Hematopoietic multipotent progenitor cell treated with erythropoietin and hydrocortisone succinate and interleukin-3 and kit ligand, for 8 days (in vitro differentiated cells): ENCODE measurements at places on chromosomes 7 and 10.

DNA sequence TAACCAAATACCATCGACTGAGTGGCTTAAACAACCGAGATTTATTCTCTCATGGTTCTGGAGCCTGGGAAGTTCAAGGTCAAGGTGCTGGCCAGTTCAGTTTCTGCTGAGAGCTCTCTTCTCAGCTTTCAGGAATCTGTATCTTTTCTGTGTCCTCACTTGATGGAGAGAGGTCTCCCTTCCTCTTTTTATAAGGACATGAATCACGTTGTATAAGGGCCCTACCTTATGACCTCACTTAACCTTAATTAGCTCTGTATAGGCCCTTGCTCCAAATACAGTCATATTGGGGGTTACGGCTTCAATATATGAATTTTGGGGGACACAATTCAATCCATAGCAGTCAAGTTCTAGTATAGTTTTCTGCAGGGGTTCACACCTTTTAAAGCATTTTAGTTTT is 135.2 kb upstream of the ADO start:
- no peak for DNase-seq

- DNase-seq: no peak
Measured at GRCh38 chr7:101804967-101805366, 12.5 kb upstream of the CUX1 start.

- DNase-seq: no peak
Measured at GRCh38 chr10:88920198-88920597, 32.4 kb downstream of the ACTA2 start.

GRCh38 chr10:1360011-1360557 is 303.9 kb downstream of the WDR37 start:
- DNase-seq: no peak

DNA sequence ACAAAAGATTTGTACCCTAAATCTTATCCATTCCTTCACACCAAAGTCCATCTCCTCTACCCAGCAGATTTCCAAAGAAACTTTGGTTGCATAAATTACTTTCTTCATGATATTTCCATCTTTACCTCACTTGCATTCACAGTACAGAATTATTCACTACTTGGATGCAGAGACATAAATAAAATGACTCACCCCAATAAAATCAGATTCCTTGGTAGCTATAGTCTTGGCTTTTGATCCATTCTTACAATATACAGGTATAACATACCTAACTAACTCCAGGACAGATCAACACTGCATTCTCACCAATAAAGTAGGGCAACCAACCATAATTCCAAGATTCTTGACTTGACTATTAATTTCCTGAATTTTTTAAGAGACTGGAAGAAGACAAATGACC is 815.1 kb downstream of the MAGI2 start:
- no peak for DNase-seq

- no peak for DNase-seq
Measured at GRCh38 chr10:132441818-132442524, 45.0 kb downstream of the PWWP2B start.

GRCh38 chr7:116211913-116212596 is 1.7 kb downstream of the TES start:
- DNase-seq: no peak

DNA sequence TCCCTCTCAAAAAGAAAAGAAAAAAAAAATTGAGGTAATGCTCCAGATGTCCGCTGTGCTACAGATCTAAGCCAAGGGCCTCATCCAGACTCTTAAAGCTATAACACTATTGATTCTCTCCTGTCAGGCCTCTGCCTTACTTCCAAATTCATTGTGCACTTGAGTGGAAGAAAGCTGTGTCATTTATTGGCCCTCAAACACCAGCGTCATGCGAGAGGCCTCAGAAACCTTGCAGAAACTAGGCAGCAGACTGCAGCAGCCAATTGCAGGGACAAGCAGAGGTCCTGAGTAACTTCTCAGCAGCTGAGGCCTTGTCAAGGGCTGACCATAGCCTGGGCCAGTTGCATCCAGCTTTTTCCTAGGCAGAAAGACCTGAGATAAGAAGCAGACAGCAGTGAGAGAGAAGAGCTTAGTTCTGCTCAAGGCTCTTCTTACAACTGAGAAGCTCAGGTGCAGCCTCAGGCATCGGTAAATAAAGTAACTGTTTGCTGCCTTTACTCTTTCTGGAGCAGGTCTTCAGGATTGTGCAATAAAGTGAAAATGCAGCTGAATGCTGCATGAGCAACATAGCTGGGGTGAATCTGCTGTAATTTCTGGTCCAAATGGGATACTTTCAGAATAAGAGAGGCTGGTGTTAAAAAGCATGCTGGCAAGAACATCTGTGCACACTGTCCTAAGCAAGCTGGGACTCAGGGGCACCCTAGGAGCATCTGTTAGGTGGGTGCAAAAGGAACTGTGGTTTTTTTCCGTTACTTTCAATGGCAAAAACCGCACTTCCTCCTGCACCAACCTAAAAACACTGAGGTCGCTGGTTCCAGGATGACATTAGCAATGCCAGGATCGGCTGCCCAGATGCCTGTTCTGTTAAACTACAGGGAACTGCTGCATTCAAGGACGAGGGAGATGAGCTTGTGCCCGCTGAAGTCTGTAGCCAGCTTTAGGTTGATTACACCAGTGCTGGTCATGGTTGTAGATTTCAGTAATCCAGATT is 181.8 kb upstream of the PFKP start:
- DNase-seq: no peak

GRCh38 chr10:62199584-62199983 is 69.1 kb downstream of the RTKN2 start:
- DNase-seq: no peak

DNA sequence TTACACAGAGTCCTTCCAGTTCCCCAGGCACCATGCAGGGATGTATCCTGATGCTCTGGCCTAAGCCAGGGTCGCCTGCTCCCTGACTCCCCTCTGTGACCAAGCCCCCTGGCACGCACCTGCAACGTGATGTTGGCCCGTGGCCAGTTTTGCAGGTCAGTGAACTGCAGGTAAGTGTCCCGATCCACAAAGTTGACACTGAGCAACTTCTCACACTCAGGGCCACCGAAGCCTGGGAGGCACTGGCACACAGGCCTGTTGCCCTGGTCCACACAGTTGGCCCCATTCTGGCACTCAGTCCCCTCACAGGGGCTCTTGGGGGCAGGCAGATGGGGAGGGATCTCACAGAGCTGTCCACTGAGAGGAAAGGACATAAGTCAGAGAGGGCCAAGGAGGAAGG is 174.3 kb downstream of the LCOR start:
- DNase-seq: no peak

- no peak for DNase-seq
Measured at GRCh38 chr10:129548600-129548999, 81.6 kb downstream of the MGMT start.

DNA sequence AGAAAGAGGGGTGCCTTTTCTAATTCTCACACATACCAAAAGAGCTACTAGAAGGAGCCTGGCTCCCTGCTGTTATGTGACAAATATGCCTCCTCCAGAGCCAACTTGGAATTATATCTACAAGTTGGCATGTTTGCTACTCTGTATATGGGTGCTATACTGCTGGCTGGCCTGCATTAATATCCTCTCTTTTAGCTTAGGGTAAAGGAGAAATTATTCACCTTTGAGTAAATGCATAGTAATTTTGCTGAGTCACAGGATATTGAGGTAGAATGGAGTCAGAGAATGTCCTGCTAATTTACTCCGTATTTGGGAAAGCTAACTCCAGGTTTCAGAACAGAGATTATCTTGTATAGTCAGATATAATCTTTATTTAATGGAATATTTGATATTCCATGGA is 24.2 kb upstream of the LIPN start:
- no peak for DNase-seq

- no peak for DNase-seq
Measured at GRCh38 chr7:95974108-95974507, 201.8 kb downstream of the DYNC1I1 start.

GRCh38 chr10:11610826-11611247 is 613 bp downstream of the USP6NL start:
- peak; percentile 40 for DNase-seq

DNA sequence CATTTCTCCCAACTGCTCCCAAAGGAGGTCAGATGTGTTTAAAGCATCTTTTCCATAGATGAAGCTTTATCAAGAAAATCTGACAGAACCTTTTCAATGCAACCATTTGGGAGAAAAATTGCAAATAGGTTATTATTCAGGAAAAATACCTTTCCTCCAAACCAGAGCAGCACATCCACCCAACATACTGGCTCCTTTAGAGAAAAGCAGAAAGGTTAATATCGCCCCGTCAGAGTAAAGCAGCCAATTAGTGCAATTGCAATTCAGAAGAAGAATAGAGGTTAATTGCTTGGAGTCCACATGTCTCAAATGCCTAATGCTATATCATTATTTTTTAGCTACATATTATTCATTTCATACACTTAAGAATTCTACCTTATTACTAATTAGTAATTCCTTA is 48.9 kb upstream of the HSPA12A start:
- DNase-seq: no peak

GRCh38 chr7:7693881-7694280 is 24.5 kb downstream of the RPA3 start:
- DNase-seq: no peak

- DNase-seq: no peak
Measured at GRCh38 chr7:99990460-99990852, 14.6 kb upstream of the AZGP1 start.

DNA sequence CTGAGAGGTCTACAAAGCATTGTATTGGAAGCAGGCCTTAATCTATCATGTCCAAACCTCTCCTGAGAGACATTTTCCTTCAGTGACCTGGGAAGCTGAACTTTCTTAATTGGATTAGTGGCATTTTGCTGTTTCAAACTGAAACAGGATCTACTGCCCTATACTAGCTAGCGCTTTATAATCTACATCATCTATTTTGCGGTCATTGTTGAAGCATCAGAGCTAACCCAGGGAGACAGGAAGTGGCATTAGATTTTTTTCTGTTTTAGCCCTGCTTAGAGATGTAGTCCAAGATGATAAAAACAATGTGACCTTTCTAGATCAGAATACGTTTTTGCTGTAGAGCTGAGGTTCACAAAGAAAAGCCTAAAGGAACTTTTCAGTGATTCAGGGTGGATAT is 147.4 kb upstream of the AGR3 start:
- DNase-seq: no peak

GRCh38 chr7:121890833-121891232 is 17.9 kb downstream of the PTPRZ1 start:
- no peak for DNase-seq

GRCh38 chr7:26309089-26309488 is 17.4 kb downstream of the SNX10 start:
- no peak for DNase-seq

DNA sequence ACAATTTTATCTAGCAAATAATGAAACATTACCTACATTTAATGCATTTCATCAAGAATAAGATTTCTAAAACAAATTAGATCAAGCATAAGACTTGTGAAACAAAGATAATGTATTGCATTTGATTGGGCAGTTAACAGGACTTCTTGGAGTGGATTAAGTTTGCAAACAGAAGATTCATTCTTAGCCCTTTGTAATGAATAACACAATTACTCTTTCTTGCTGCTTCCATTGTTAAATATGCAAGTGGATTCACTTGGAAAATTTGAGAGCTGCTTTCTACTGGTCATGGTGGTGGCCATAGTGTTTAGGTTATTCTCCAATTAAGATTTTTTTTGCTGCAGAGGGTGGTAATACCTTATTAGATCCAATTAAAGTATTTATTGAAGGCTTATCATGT is 6.0 kb downstream of the PPP1R9A start:
- no peak for DNase-seq

- no peak for DNase-seq
Measured at GRCh38 chr7:140390466-140391190, 7.7 kb downstream of the SLC37A3 start.

- no peak for DNase-seq
Measured at GRCh38 chr7:142637240-142637639, 112.0 kb upstream of the PRSS1 start.

GRCh38 chr10:75029857-75030256 is 81.6 kb upstream of the SAMD8 start:
- no peak for DNase-seq

GRCh38 chr10:12041766-12042408 is 722 bp downstream of the UPF2 start:
- peak; percentile 70 for DNase-seq

- no peak for DNase-seq
Measured at GRCh38 chr10:2895594-2896196, 171.7 kb upstream of the PFKP start.

- no peak for DNase-seq
Measured at GRCh38 chr7:64099656-64100531, 54.7 kb downstream of the ZNF727 start.

GRCh38 chr7:1027242-1028043 is 16.9 kb upstream of the GPR146 start:
- peak; percentile 14 for DNase-seq

DNA sequence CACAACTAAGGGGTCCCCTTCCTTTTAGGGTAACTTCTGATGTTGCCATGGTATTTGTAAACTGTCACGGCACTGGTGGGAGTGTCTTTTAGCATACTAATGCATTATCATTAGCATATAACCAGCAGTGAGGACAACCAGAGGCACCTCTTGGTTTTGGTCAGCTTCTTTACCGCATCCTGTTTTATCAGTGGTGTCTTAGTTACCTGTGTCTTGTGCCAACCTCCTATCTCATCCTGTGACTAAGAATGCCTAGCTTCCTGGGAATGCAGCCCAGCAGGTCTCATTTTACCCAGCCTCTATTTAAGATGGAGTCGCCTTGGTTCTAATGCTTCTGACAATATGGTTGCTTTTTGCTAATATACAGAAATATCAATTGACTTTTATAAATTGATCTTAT is 54.9 kb downstream of the AHCYL2 start:
- no peak for DNase-seq

DNA sequence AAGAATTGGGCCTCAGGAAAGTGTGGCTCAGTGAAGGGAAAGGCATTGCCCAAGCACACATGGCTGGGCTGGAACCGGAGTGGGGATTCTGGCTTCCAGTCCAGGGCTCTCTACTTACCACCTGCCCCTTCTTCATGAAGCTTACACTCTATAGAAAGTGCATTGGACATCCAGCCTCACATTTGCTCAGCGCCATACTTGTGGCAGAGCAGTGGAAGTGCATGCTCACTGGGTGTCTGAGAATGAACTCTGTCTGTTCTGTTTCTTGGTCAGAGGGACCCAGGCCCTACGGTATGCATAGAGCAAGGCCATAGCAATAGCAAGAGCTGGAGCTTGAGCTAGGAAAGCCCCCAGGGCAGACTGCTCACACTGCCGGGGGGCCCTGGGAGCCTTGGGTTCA is 1253.5 kb downstream of the TYW1 start:
- no peak for DNase-seq

GRCh38 chr10:9877978-9878377 is 1139.7 kb upstream of the CELF2 start:
- DNase-seq: no peak

GRCh38 chr10:11153766-11154165 is 136.1 kb downstream of the CELF2 start:
- no peak for DNase-seq

GRCh38 chr10:36380538-36380937 is 738.4 kb upstream of the FZD8 start:
- DNase-seq: no peak

DNA sequence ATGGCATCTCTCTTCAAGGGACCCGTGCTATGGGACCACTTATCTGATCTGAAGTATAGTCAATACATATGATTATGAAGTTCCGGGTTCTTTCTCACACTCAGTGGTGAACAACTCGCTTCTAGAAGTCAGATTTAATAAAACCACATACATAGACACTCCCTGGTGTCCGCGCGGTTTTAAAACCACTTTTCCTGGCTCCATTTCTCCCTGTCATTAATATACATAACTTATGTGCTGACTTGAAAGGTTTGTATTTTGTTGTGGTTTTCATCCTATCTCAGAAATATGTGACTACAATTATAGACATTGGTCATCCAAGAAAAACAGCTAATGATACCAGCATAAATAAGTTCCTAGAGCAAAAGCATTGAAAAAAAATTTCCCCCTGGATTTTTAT is 34.0 kb downstream of the SVIL start:
- DNase-seq: no peak
